ENCODE measurements at places on chromosomes 5 and 9.

- no peak for DNase-seq
Observed at GRCh38 chr5:108858959-108859358, 111.3 kb downstream of the FER start.

GRCh38 chr5:37738057-37738691 is 101.7 kb downstream of the GDNF start:
- peak; percentile 95 for DNase-seq

DNA sequence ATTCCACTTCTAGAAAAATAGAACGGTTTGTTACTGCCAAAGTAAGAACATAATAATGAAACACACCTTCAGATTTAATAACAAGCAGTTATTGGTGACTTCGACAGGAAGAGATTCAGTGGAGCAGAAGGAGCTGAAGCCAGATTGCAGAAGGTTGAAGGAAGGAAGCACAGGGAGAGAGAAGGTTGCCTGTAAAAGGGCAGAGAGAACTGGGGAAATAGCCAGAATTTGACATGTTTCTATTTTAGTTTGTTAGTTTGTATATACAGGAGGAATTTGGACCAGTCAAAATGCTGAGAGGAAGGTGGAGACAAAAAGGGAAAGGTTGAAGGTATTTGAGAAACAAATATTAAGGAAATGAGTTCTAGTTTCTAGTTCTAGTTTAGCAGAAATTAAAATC is 269.2 kb upstream of the ELAVL2 start:
- DNase-seq = no peak

- DNase-seq = peak; percentile 41
Observed at GRCh38 chr5:175696139-175696854, 38.4 kb downstream of the HRH2 start.

DNA sequence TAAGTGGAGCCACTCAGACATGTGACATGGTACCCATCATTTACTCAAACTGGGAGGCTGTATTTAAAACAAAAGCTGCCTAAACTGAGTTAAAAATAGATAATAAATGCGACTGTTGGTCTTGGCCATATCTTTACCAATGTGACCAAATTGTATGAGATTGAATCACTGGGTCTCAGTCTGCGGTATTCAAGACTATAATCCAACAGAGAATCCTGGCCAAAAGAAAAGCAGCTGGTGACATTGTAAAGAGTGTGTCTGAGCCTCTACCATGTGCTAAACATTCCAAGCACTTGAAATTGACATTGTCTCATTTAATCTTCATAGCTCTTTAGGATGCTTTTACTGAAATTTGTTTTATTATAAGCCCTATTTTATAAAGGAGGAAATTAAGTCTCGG is 282.6 kb downstream of the ZNF608 start:
- peak; percentile 58 for DNase-seq

DNA sequence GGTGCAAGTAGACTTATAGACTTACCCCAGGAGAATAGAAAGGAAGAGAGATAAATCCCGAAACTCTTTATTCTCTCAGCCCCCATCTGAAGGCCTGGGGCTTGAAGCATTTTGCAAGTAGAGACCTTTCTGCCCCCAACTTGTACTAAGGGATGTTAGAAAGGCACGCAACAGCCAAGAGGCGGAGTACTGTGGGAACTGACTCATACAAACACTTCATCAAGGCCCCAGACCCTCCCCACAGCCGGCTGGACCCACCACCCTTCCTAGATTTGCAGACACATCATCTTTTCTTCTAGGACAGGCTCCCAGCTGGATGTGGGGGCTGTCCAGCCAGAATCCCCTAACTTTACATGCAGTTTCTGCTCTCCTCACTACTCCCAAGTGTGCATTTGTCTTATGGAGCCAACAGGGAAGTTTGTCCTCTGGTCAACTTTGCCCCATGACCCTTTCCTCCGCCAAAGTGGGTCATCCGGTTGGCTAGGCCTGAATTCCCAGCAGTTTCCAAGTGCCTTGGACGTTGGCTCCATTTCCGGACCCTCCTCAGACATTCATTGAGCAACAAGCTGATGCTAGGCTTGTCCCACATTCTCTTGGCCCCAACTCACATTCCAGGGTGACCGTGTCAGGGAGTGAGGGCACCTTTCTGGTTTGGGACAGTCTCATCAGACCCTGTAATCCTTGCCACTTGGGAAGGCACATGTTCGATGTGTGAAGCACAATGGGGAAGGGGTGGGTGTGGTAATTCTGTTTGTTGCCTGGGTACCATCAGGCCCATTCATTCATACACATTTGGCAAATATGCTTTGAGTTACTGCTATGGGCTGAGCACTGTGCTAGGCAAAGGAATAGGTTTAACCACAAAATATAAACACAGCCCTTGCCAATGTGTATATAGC is 64.6 kb downstream of the ABLIM3 start:
- peak; percentile 42 for DNase-seq

DNA sequence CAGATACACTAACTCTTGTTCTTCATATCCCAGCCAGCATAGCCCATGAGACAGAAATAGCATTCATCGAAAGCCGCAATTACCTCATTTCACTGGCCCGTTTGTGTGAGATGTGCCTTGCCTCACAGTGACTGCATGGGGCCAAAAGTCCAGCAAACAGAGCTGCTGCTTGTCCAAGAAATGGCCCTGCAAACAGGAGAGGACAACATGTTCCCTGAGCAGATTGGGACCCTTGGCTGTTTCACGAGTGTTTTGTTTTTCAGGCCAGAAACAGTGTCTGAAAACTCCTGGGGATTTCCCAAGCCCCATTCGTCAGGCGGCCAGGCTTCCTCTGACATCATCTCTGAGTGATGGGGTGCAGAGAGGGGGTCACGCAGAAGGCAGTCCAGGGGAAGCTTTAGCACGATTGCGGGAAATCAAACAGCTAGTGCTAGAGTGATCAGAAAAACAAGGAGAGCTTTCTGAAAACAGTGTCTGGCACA is 503.6 kb upstream of the PAPPA start:
- DNase-seq = peak; percentile 76

- no peak for DNase-seq
Observed at GRCh38 chr9:91481972-91482371, 58.3 kb upstream of the NFIL3 start.

DNA sequence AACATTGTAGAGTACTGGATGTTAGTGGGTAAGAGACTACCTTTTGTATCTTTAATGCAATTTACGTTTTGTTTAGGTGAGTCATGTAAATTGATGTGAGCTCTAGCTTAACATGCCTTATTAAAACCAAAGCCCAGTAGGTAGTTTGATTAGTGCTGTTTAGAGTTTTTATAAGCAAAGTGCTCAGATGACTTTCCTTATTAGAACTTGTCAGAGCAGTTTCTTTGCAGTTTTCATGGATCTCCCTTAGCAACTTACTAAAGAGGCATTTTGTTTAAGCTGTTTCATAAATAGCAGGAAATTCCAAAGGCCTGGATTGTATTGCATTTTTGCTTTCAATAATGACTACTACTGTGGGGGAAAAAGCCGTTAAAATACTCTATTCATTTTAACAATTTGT is 14.5 kb downstream of the ZSWIM6 start:
- DNase-seq = no peak

GRCh38 chr5:36722900-36723299 is 116.5 kb downstream of the SLC1A3 start:
- DNase-seq = peak; percentile 22

DNA sequence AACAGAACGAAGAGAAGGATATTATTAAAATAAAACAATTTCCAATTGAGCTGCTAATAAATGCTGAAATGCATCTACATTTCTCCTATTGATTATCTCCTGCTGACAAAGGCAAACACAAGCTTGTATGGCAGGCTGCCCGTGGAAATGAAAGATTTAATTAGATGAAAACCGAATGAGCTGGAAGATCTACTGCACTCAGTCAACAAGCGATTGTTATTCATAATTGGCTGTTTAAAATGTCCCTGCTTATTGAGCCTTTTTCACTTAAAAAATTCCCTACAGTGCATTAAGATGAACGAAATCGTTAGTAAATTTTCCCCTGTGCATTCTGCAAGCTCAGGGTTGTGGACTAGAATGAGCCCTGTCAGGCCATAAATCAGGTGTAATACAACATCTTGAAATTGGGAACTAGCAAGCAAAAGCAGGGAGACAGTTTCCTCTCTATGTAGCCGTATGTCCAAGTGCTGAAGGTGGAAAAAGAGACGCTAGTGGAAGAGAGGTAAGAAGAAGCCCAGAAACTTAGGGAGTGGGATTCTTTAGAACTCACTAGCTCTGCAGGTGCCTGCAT is 28.5 kb upstream of the KIF4B start:
- DNase-seq = no peak

DNA sequence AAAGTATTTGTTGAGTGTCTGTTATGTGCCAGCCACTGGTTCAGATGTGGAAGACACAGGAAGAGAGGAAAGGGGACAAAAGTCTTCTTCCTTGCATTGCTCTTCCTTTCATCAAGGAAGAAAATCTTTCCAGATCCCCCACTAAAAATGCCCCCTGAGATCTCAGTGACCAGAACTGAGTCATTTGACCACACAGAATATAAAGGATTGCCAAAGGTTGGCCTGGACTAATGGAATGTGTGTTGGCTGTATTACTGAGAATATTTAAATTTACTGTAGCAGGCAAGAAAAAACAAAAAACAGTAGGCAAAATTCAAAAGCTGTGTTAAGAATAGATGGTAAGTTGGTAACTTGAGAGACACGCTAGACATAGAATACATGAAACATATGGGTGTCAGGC is 10.0 kb upstream of the SEPTIN8 start:
- peak; percentile 71 for DNase-seq

DNA sequence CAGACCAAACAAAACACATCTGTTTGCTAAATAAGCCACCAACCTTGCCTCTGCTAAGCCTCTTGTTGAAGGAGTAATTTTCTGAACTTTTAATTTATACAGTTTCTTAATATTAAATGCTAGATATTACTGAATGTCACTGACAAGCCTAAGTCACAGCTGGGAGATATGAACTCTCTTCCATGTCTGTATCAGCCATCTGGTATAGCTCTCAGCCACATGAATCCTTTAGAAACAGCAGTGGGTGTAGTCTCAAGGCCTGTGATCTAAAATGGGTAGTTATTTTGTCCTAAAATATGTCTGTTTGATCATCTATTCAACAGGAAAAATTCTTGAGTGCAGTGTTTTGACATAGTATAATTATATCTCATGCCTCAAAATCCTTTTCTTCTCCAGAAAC is 97.2 kb downstream of the CAMK4 start:
- no peak for DNase-seq

Measured in fibroblast of skin of scalp (primary cell).